Hepatocyte (in vitro differentiated cells): ENCODE measurements at places on chromosomes 2 and 18.

DNA sequence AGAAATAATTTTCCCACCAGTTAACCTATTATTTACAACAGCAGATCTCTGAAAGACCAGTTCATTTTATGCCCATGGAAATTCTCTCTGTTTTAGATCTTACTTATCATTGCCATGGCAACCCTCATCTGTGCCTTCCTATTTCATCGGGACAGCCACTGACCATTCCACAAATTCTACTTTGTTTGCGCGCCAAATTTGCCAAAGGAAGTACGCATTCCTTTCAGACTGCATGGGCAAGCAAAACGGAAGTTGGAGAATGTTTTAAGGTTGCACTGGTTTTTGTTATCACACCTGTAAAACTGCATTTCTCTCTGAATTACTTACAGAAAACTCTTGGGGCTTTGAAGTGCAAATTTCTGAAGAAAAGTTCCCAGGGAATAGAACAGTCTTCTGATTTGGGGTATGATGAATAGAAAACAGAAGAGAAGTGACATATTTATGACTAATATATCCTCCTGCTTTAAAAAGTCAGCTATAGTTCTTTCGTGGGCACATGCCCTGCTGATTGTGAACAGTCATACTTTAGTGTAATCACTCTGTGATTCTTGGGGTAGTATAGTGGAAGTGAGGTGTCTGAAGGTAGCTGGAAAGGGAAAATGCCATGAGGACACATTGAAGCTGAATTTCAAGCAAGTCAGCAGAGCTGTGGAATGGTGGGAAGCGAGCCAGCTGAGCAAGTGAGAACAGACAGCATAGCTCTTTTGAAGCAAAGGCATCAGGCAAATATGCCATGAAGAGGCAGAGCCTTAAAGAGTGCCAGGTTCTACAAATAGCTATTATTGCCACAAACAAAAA lies 20.9 kb downstream of the NETO1 start:
- DNase-seq, result no peak

DNA sequence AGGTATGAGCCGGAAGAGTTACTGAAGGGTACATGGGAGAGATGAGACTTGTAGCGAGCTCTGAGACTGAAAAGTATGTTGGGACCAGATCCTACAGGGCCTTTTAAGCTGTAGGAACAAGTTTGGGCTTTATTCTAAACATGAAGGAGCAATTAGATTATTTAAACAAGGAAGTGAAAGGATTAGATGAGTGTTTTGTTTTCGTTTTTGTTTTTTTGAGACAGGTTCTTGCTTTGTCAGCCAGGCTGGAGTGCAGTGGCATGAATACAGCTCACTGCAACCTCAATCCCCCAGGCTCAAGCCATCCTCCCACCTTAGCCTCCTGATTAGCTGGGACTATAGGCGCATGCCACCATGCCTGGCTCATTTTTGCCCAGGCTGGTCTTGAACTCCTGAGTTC lies 110.7 kb downstream of the C1D start:
- DNase-seq, result no peak

- no peak for DNase-seq
Observed at GRCh38 chr18:52333860-52334259, 6.1 kb upstream of the DCC start.

GRCh38 chr2:3405876-3406275 lies 26.4 kb downstream of the TRAPPC12 start:
- DNase-seq, result no peak

- DNase-seq, result no peak
Observed at GRCh38 chr2:105885456-105885855, 140.7 kb downstream of the NCK2 start.

DNA sequence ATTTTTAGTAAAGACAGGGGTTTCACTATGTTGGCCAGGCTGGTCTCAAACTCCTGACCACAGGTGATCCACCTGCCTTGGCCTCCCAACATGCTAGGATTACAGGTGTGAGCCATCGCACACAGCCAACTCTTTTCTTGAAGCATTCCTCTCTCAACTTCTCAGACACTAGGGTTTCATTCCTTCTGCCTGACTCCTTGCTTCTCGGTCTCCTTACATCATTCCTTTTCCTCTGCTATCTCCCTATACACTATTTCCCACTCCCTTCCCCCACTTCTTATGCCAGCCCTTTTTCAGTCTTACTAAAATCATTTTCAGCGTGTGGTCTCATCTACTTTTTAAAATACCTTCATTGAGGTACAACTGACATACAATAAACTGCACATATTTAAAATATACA lies 6.1 kb downstream of the SOS1 start:
- DNase-seq, result no peak

DNA sequence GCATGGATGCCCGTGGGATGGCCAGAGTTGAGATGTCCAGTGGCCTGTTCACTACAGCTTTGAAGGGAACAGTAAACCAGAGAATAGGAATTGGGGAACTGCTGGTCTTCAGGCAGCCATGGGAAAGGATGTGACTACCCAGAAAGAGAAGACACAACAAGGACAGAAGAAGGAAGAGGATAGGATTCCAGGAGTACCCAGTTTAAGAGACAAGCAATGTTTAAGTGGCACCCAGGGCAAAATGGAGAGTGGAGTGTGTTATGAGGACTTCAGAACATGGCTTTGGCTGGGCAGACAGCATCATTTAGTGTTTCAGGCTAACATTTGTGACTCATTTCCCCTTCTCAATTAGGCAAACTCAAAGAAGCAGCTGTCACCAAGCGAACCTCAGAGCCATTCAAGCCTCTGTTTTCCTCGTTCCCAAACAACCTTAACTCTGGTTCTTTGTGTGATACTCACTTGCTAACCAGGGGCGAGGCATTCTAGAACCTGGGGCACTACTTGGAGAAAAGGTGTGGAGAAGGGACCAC lies 4.0 kb upstream of the FAM124B start:
- DNase-seq, result no peak

DNA sequence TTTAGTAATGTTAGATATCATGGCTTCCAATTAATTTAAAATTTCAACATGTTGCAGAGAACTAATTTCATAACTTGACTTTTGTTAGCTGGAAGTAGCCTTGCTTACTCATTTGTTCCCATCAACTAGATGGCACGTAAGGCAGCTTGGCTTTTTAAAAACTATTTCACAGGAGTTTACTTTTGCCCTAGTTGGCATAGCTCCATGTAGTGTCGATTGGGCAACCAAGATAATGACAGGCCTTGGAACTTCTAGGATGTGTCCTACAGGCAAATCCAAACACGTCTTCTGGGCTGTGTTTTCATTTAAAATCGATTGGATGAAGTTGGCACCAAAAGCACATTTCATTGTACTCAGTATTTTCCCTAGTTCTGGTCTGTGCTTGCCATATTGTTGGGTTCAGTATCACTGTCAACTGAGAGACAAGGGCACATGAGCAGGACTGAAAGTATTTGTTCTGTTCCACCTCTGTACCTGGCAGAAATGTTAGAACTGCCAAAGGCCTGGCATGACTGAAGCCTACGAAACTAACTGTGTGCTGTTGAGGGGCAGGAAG lies 29.4 kb downstream of the HADHB start:
- peak; percentile 70 for DNase-seq

GRCh38 chr18:35478520-35479435 lies 19.0 kb downstream of the INO80C start:
- DNase-seq, result peak; percentile 74

- no peak for DNase-seq
Observed at GRCh38 chr2:36710858-36711515, 14.5 kb downstream of the VIT start.

DNA sequence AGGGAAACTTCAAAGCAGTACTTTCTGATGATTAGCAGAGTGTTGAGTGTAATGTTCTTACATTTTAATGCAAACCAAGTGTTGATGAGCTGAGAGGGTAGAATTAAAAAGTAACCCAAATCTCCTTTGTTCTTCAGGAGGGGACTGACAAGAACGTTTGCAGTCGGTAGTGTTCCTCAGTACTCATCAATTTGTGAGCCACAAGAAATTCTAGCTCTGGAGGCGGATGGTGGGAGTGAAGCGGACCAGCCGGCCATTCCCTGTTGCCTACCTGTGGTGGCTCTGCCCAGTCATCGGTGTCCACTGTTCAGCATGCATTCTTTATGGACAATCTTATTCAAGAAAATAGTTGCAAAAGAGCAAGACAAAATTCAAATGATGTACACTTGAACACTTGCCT lies 438.6 kb upstream of the POU3F3 start:
- DNase-seq, result no peak

DNA sequence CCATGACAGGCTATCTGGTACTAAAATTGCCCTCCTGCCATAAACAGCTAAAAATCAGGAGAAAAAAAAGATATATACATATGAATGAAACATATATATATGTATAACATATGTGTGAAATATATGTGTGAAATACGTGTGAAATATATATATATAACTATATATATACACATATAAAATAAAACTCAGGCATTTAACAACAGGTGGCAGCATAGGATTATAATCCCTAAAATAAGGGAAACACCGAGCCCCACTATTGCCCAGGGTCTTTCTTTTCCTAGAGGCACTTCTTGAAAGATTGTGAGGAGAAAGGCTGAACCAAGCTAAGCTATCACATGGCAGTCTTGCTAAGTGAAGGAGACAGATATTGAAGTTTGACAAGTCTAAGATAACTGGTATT lies 65.9 kb upstream of the CYTIP start:
- DNase-seq, result no peak

- no peak for DNase-seq
Observed at GRCh38 chr2:121489284-121489683, 41.4 kb upstream of the RNU4ATAC start.

GRCh38 chr18:8194431-8194830 lies 414.8 kb upstream of the RAB12 start:
- no peak for DNase-seq

- no peak for DNase-seq
Observed at GRCh38 chr2:216235462-216235861, 126.3 kb downstream of the XRCC5 start.

DNA sequence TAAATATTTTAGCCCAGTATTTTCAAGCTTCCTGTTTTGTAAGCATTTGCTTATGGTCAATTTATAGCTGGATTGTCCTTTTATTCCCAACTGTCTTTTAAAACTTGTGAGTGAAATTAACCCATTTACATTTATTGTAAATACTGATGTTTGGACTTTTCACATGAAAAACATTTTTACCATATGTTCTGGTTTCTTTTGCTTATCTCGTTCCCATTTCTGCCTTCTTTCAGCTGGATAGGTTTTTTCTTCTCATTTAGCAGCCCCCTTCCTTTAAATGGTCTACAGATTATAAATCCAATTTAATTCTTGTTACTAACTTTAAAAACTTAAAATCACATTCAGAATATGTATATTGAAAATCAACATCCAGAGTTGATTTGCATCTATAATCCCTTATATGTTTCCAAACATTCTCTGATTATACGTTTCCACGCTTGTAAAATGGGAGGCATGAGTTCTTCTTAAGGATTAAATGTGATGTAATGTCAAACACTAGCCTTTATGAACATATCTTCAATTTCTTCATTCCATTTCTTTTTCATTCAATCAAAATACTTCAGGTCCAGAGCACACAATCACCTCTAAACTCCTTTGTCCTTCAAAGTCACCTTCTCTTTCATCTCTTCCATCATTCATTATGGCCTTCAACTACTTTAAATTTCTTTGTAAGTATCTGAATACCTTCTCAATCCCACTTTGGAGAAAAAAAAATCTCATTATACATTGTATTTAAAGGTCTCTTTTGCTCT lies 1.1 kb upstream of the KDM3A start:
- DNase-seq, result no peak

DNA sequence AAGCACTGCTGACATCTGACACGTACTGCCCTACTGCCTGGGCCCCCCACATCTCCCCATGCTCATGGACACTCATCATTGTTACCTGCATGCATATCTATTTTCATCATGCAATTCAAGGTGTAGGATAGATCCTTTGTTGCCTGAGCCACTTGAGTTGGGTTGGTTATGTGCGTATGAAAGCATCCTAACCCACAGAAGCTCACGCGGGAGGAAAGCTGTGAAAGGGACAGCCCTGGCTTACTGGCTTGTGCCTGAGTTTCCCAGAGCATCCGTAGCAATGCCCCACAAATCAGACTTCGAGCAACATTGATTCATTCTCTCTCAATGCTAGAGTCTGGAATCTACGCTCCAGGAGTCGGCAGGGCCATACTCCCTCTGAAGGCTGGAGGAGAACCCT lies 285.5 kb downstream of the PHLPP1 start:
- DNase-seq, result no peak

GRCh38 chr2:226995625-226996041 lies 159.8 kb downstream of the RHBDD1 start:
- no peak for DNase-seq

DNA sequence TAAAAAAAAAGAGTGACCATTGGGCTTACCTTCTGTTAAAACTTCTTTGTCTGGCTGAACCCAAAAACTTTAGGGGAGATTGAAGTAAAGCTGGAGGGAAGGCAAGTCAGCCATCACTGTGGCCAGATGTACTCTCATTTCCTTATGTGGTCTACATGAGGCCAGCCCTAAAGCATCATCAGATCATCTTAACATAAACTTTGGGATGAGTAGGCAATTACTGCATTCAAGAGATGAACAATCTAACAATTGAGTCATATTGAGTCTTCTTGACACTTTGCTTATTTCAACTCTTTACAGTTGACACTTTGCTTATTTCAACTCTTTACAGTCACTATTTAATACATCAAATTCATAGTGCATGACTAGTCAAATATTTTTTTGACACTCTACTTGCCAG lies 155.6 kb downstream of the QPCT start:
- no peak for DNase-seq

DNA sequence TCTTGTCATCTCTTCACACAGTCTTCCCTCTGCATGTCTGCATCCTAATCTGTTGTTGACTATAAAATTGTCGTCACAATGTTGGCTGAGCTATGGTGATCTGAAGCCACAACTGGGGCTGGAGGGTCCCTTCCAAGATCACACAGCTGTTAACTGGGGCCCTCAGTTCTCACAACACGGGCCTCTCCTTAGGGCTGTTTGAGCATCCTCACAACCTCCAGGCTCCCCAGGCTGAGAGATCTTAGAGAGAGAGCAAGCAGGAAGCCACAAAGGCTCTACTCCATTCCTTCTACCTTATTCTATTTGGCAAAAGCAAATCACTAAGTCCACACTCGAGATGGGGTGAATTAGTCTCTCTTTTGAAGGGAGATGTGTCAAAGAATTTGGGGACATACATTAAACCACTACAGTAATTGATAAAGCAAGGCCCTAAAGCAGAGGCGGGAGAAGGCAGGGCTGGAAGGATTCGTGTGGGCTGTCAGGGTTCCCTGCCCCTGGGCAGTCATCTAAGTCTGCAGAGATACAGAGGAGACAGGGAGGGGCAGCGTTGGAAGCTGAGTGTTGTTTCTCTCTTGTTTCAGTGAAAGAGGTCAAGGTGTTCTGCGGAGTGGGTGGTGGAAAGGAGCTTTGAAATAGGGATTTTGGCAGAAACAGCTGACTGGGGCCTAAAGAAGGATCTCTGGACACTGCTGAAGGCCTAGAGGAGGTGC lies 15.9 kb downstream of the MYO7B start:
- no peak for DNase-seq

- no peak for DNase-seq
Observed at GRCh38 chr2:188416367-188416766, 124.7 kb downstream of the GULP1 start.

GRCh38 chr2:190800528-190800927 lies 80.1 kb upstream of the GLS start:
- no peak for DNase-seq
